ENCODE measurements at places on chromosomes 4 and X.

DNA sequence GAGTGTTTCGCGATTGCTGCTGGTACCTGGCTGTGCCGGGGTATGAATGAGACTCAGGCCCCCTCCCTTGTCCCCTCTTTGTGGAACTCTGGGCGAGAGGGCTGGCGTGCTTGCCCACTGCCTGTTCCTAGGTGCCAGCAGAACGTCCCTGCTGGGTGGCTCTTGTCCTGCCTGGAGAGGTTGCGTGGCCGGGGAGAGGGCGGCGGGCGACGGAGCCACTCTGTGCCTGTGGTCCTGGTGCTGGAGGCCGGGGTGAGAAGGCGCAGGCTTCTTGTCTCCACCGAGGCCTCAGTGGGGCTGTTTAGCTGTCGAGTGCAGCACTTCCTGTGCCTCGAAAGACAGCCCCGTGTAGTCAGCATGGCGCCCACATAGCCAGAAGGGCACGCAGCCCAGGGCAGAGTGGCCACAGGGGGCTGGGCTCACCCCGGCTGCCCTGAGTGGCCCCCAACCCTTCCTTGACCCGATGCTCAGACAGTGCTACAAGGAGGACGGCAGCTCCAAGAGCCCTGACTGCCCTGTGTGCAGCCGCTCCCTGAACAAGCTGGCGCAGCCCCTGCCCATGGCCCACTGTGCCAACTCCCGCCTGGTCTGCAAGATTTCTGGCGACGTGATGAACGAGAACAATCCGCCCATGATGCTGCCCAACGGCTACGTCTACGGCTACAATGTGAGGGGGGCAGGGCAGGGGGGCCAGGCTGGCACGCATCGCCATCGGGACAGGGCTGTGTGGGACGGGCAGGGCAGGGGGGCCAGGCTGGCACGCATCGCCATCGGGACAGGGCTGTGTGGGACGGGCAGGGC lies 8.9 kb upstream of the UVSSA start:
- DNase-seq = no peak

GRCh38 chrX:6708676-6709380 lies 173.9 kb upstream of the VCX3A start:
- DNase-seq = no peak

- no peak for DNase-seq
Measured at GRCh38 chr4:87035881-87036509, 101.2 kb downstream of the AFF1 start.

DNA sequence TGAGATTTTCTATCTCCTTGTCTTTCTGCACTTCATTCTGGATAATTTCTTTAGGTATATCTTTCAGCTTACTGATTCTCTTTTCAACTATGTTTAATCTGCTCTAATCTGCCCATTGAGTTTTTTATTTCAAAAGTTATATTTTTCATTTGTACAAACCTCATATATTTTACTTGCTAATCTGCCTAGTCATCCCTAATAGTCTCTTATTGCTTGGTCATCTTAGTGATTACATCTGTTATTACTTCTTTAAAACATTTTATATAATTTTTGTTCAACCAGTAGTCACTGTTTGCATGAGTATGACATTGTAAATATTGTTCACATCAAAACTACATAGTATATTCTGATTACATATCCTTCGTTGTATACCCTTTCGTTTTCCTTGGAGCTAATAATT lies 32.4 kb downstream of the KANTR start:
- no peak for DNase-seq

DNA sequence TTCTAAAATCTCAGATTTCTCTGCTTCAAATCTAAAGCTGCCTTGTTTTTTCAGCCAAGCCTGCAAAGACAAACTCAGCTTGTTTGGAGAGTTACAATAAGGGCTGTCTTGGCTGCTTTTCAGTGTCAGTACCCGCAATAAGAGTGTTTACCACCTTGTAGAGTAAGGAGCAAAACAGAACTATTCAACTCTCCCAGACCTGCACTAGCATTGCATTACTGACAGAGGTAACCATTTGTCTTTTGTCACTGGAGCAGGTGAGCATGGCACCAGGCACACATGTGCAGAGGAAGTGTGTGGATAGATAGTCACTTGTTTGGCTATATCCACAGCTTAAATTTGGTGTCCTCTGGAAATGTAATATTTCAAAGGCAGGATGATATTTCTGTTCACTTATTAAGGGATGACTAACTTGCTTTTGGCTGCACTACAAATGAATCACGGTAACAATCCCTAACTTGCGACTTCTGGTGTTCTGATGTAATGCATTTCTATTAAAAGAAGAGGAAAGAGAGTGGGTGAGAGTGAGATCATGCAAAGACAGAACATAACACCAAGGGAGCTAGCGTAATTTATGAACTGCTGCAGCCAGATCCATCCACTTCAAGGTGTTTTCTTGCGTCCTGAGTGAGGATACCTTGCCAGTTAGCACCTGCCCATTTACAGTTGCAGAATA lies 38.6 kb downstream of the PTCHD1 start:
- DNase-seq = peak; percentile 7

DNA sequence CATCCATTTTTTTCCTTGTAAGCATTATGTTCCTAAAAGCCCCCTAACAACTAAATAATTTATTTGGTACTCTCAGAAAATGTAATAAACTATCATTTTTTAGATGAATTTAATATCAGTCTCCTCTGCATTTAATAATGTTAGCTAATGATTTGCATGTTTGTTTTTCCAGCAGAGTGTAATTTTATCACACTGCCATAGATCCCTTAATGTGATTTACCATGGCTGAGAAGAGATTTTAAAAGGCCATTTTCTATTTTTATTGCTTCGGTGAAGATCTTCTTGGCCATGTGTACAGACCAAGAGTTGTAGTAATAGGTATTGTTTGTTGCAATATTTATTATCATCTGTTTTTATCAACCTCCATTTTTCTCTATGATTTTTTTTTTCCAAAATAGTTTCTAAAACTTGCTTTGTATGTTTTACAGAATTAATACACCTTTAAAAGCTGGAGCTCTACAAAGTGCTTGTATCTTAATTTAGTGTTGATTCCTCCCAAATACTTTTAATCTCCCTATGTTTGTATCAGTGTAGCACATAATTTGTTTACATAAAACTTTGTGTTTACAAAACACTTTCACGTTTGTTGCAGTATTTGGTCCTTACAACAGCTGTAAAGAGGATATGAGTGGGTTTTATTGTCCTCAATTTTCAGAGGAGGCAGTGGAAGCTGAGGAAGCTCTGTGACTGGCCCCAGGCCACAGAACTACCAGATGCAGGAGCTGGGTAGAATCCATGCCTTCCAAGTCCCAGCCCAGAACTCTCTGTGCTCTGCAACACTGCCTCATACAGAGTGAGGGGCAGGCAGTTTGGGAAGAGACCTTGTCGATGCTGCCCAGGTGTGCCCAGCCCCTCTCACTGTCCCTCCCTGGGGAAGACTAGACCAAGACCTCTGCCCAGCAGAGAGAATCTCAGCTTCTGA lies 58.1 kb downstream of the FAM114A1 start:
- no peak for DNase-seq

- DNase-seq = no peak
Measured at GRCh38 chr4:33085709-33086108, 2365.5 kb downstream of the PCDH7 start.

DNA sequence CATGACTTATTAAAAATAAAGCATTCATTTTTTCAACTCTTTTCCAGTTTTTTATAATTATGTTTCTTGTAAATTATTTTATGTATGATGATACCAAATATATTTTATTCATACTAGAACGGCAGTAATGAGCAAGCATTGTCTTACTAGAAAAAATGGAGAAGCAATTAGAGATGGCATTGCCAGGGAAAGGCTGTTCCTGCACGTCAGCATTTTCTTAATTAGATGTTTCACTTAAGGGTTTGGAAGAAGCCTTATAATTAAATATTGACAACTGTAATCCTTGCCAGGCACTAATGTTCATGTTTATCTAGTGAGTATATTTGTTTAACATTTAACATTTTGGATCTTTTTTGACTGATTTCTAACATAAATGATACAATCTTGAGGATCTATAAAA lies 16.6 kb downstream of the FAM149A start:
- no peak for DNase-seq

- no peak for DNase-seq
Measured at GRCh38 chr4:72320223-72320948, 248.6 kb downstream of the ADAMTS3 start.

GRCh38 chr4:40912460-40913184 lies 162.9 kb downstream of the NSUN7 start:
- no peak for DNase-seq

DNA sequence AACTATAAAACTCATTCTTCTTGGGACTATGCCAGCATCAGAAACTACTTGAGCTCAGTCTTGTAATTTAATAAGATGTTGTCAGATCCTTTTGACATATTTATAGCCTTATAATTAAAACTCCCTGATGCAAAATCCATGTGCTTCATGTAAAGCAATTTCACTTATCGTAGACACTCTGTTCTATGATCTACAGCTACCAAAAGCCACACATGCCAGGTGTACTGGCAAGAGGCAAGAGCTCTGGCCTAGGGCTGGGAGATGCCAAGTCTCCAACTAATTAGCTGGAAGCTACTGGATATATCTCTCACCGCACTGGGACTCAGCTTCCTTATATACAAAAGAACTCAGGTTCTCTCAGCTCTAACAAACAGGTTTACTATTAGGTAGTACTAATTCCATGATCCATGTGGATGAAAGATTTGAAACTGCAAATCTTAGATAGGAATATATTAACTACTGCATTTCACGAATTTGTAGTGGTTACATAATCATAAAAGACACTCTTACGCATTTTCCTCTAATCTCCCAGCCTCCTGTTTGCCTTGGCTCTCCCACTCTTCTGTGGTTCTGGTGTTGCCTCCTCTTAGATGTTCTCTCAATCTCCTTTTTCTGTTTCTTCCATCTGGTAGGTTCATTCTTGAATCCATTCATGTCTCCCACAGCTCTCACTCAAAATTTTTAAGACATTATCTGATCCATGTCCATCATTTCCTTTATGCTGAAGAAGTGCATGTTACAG lies 103.0 kb downstream of the HHIP start:
- no peak for DNase-seq

- DNase-seq = no peak
Measured at GRCh38 chr4:52633846-52634245, 25.3 kb downstream of the USP46 start.

DNA sequence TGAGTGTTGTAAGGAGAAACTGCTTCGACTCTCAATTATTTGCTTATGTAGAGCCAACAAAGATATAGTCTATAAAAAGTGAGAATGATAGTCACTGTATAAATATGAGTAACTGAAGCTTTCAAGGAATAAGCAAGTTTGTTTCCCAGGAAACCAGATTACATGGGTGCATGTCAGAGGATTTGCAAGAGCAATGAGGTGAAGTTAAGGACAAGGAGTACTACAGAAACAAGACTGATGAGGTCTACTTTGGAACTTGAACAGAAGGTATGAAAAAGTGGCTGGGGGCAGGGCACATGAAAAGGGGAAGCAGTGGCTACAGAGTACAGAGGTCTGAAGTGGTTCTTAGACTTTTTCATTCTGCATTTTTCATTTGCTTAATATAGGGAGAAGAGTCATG lies 321.0 kb upstream of the CXXC4 start:
- no peak for DNase-seq

DNA sequence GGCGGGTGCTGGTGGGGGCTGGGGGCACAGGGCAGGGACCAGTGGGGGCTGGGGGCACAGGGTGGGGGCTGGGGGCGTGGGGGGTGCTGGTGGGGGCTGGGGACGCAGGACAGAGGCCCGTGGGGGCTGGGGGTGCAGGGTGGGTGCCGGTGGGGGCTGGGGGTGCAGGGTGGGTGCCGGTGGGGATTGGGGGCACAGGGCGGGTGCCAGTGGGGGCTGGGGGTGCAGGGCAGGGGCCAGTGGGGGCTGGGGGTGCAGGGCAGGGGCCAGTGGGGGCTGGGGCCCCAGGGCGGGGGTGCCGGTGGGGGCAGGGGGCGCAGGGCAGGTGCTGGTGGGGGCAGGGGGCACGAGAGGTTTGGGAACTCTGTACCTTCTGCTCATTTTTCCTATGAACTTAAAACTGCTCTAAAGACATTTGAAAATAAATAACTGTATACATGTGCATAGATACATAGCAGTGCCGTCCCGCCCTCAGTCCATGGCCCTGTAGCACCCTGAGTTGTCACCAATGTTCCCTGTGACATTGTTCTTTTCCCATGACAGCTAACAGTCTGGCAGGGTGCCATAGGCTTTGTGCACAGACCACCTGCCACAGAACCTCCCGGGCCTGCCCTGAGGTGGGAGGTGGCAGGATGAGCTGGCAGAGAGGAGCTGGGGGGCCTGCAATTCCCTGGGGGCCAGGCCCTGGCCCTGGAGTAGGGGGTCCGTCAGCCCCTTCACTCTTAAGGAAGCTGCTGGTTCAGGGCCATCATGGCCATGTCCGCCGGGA lies 35.6 kb upstream of the ADRA2C start:
- DNase-seq = no peak

DNA sequence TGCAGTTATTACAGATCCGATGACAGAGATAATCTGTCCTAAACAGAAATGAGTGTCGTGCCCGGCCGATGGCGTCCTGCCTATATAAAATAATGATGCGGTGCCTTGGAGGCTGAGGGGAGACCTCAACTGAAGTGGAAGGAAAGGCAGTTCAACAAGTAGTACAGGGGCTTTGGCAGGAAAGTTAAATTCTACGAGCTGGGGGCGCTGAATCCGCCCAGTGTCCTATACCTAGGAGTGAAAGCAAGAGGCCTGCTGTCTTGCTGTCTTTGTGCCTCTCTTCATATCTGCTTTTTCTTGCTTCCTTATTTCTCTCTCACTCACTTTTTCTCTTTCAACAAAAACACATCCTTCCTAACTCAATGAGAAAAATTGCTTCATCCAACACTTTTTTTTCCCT lies 82.2 kb upstream of the PRPS2 start:
- DNase-seq = no peak

DNA sequence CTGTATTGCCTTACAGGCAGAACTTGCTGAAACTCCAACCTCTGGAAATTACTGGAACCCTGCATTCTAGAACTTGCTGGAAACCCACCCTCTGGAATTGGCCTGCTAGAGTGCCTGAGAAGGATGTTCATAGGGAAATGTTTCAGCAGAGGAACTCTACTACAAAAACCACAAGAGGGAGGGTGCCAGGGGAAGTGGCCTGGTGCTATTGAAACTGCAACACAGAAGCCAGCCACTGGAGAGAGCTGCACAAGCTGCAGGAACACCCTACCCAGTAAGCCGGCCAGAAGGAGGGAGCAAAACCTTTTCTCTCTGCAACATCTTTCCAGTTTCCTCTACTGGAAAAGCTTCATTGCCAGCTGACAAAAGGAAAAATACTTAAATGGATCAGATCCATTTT lies 2.5 kb upstream of the BRWD3 start:
- DNase-seq = no peak

DNA sequence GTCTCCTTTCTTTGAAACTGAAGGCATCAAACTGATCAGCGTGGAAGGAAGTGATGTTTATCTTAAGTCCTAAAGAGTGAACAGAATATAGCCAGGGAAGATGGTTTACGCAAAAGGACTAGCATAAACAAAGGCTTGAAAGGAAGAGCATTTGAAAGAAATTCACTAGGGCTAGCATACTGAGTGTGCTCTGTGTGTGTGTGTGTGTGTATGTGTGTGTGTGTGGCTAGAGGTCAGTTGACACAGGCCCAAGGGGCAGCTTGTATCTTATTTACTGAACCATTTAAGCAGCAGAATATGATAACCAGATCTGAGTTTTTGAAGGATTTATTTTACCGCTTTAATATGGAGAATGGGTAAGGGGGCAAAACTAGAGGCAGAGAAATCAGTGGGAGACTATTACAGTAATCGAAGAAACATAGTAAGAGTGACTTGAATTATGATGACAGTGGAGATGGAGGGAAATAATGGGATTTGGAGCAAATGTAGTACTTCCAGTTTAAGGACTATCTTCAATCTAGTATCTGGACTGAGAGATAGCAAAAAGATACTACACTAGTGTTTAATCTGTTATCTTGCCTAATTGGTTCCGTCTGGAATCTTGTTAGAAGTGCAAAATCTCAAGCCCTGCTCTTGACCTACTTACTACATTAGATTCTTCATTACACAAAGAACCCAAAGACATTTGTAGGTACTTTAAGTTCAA lies 36.9 kb downstream of the CEP44 start:
- no peak for DNase-seq
